ENCODE measurements at places on chromosomes 6 and 20.
A peak's percentile ranks its signal among the peaks of the same experiment; 100 is the strongest.

DNA sequence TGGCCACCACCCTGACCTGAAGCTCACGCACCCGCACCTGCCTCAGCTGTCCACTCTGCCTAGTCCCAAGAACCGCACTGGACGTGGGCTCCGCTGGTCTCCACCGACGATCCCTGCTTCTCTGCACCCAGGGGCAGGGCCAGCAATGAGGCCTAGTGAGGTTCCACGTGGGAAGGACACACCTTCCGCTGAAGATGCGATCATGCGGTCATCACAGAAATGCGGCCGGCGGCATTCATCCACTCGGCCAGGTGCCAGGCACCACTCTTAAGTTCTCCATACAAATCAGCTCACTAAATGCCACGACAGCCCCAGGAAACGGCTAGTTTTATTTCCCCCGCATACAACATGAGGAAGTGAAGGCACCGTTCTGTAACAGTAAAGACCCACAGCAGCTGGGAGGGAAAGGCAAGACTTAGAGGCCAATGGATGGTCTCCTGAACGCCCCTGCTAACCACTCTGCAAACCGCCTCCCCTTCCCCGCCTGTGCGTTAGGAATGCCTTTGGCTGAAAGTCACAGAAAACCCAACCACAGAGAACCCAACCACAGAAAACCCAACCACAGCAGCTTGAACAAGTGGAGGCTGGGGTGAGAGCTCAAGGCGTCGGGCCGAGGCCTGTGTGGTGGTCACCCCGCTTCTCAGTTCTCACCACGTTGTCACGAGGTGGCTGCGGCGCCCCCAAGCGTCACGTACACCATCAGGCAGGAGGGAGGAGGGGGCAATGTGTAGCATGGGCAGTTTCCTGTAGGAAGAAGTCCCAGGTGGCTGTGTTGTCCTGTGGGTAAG is 204.4 kb downstream of the TAF4 start:
- DNase-seq: no peak

DNA sequence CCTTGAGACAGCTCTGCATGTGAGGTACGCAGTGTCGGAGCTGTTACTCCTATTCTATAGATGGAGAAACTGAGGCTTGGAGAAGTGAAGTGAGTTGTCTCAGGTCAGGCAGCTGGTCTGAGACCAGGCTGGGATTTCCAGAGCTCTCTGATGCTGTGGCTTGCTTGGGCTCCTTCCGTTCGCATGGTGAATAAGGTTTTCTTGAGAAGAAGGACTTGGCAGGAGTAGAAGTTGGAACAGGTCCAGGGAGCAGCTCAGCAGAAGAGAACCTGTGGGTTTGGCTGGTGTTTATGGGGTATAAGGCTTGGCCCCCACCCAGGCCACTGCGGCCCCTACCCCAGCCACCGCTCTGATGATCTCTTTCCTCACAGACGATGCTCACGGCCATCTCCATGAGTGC is 7.4 kb downstream of the SLC12A5 start:
- no peak for DNase-seq

DNA sequence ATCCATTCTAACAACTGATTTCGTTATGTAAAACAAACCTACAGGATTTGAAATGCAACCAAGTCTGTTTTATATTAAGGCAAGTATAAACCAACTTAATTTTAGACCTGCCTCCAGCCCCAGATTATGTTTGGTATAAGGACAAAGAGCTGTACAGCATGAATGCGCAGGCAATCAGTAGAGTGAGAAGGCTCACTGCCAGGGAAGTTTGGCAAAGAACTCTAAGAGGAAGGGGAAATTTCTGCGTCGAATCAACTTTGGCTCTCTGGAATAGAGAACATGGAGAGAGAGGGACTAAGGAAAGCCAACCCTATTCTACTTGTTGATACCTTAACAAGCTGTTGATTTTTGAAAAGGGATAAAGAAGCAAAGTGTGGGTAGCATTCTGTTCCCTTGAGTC is 96.9 kb upstream of the FOXO3 start:
- DNase-seq: no peak

DNA sequence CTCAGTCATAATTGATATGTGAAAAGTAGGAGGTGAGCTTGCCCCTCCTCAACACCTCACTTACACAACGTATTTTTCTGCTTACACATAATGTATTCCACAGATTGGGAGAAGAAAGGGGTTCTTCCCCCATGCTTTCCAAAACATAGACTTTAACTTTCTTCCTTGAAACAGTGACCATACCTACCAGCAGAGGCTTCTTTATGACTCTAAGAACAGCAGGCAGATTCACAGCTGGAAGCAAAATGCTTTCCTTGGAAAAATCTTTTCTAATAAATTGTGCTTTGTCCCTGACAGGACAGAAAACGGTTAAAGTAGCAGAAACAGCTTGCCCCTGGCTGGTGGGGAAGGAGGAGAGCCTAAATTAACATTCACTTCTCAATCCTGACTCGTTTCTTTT is 629.1 kb upstream of the IMPG1 start:
- DNase-seq: no peak

DNA sequence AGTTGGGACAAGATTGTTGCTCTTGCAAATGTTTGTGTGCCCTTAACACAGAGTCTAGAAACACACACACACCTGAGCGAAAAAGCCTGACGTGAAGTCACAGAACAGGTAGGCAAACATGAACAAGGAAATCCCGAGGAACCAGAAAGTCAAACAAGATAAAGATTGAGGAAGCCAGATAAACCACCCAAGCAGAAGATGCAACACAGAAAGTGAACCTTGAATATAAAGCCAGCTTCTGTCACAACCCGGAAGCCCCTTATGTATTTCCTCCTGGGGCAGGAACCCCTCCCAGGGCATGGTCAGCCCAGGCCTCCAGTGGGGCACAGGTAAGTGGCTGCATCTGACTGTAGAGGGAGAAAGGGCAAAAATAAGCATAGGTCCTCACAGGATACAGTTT is 158.2 kb upstream of the SUPT3H start:
- no peak for DNase-seq

DNA sequence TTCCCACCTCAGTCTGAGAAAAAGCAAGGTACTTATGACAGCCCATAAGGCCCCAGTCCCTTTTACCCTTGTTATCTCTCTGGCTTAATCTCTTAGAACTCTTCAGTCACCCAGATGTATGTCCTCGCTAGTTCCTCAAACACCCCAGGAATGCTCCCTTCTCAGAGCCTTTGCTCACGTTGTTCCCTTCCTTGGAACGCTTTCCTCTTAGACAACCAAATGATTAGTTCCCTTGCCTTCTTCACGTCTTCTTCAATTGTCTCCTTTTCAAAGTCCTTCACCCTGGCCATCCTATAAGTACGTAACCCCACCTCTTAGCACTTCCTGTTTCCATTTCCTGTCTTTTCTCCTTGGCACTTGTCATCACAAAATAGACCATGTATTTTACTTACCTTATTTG is 1.1 kb upstream of the APOBEC2 start:
- DNase-seq: no peak

- peak; percentile 55 for DNase-seq
Measured at GRCh38 chr6:108560463-108561308, at the start of gene FOXO3. FOXO3 (plus strand) TSS chr6:108560917; CDS start chr6:108561209, 292 bp downstream.

DNA sequence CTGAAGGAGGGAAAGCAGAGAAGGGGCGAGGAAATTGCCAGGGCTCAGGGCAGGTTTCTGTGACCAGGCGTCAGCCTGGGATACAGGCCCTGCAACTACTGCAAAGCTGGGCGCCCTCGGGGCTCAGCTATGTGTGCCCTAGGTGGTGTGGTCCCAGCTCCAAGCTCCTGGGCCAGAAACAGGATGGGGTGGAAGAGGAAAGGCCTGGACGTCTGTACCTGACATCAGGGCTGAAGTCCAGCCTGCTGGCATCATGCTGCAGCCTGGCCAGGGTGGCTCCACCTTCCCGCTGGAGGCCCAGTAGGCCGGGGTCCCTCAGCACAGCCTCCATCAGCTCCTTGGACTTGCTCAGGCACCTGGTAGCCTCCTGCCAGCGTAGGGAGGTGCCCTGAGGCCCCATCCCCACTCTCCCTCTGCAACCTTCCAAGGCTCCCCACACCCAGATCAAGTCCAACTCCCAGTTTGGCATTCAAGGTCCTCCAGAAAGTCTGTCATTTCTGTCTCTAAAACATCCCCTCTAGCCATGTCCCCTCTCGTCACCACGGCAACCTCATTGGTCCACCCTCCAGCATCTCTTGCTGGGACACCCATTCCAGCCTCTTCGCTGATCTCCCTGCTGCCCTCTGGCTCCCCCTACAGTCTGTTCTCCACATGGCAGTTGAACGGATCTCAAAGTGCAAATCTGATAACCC is 38.2 kb downstream of the KIAA1755 start:
- DNase-seq: peak; percentile 44

DNA sequence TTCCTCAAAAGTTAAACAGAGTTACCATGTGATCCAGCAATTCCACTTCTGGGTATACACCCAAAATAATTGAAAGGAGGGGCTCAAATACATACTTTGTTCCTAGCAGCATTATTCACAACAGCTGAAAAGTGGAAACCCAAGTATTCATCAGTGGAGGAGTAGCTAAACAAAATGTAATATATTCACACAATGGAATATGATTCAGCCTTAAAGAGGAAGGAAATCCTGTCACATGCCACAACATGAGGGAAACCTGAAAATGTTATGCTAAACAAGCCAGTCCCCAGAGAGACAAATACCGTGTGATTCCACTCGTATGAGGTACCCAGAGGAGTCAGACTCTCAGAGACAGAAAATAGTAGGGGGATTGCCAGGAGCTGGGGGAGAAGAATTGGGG is 44.5 kb downstream of the PXDC1 start:
- DNase-seq: no peak

- DNase-seq: no peak
Measured at GRCh38 chr6:130239755-130240154, 17.0 kb upstream of the SAMD3 start.

DNA sequence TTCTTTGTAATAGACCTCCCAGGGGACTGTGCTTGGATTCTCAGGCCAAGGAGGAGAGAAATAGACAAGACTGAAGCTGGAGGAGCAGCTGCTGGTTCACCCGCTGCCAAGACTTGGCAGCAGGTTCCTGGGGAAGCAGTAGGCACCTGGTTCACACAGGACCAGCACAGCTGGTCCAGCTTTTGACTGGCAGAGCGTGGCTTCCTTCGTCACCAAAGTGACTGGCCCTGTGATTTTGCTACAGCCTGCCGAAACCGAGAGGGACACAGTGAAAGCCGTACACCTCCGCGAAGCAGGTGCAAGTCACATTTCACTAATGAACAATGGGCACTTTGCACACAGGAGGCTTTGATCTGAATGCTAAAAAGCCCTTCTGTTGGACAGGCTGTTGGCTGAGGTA is 199.0 kb downstream of the RNF144B start:
- no peak for DNase-seq

- no peak for DNase-seq
Measured at GRCh38 chr6:88761237-88762031, 202.0 kb downstream of the RNGTT start.

- no peak for DNase-seq
Measured at GRCh38 chr20:1094751-1095150, 23.7 kb upstream of the PSMF1 start.

DNA sequence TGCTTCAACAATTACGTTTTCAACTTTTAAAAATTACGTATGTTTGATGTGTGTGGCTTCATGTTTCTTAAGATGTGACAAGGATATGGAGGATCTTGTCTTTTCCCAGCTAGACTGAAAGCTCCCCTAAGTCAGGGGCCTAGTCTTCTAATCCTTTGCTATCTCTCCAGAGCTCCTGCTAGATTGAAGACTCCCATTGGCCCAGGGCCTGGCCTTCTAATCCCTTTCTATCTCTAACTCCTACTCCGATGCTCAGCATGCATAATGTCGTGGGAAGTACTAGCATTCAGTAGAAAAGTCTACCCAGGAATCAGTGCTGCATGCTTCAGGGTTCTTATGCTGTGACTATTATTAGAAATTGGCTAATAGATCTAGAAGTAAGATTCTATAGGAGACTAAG is 144.8 kb upstream of the SUPT3H start:
- DNase-seq: no peak

DNA sequence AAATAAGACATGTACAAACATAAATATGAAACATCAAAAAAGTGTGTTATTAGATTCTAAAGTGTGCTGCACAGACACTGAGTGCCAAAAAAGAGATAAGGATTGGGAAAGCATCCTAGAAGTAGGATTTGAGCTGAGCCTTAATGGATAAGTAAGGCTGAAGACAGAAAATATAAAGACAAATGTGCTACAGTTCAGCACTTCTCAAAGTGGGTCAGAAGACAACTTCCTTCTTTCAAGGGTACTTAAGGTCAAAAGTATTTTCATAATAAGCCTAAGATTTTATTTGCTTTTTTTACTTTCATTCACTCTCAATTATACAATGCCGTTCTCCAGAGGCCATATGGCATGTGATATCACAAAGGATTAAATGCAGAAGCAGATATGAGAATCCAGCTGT is 16.8 kb downstream of the USP45 start:
- no peak for DNase-seq

DNA sequence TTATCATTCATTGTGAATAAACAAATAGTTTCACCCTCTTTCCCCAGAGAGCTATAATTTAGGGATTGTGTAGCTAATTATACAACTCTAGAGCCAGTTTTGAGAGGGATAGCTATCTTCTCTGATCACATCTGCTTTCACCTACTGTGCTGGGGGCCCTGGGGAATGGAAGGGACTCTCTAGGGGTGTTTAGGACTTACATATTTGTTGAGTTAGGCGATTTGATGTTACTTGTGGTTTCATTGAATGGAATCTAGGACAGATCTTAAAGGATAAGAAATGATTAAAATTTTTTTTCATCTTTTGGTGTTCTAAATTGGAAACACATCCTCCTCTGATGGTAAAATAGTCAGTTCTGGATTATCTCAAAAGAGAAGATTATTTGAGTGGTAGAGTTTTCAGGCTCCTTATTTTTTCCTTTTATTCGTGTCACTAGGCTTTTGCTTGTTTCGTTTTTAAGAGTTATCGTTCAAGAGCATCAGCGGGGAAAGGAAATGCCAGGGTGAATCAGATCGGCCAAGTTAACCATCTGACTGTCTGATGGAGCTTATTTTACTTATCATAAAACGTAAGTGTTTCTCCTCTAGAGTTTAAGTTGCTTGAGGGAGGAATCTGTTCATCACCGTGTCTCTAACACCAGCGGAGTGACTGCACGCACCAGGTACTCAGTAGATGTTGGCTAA is 236.7 kb downstream of the FARS2 start:
- no peak for DNase-seq

DNA sequence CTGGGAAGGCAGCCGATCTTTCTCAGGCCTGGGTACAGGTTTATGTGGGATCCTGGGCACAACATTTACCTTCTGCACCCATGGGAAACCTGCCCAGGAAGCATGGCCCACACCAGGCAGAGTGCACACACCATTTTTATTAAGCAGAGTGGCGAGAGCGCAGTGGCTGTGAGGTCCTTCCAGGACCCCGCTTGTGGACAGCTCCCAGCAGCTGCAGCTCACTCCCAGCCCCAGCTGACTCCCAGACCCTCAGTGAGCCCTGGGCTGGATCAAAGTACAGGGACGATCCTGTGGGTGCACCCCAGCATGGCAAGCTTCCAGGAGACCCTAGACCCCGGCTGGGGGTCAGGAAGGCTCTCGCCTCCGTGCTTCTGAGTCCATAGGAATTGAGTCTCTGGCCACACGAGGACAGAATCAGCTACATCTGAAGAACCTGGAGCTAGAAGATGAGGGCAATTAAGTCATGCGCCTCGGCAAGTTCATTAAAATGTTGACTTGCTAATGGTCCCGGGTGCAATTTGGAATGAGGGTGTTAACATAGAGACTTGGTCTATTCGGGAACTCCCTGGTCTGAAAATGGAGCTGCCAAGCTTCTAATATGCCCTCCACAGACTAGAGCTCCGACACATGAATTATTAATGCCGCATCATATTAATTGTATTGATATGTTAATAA is 65.4 kb upstream of the SLCO4A1 start:
- DNase-seq: no peak

All from stimulated activated CD4-positive, alpha-beta T cell treated with anti-CD3 and anti-CD28 coated beads, Interleukin-1b, Interleukin-23, amount 100 ng/mL, for 4 hours (primary cell).